ENCODE measurements at places on chromosomes 11 and 22.
A peak's percentile ranks its signal among the peaks of the same experiment; 100 is the strongest.

DNA sequence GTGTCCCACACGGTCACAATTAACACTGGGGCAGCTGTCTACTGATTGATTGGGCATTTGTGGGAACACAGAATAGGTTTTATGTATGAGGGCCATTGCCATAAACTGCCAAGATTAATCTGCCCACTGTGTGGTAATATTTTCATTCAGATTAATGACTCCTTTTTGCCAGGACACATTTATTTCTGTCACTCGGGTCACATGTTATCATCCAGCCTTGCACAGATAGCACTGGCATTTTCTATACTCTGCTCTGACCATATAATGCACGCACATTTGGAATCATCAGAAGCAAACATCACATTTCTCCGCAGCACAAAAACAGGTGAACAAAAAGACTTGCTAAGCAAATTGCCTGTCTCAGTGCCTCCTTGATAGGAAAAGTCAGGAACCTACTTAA, 138.3 kb downstream of the CADM1 start:
- no peak for DNase-seq

GRCh38 chr11:67997475-67997921, 6.4 kb downstream of the UNC93B1 start:
- DNase-seq, result no peak

- no peak for DNase-seq
Measured at GRCh38 chr11:128550261-128550821, 37.0 kb downstream of the ETS1 start.

- DNase-seq, result no peak
Measured at GRCh38 chr11:95495706-95496105, 264.7 kb upstream of the SESN3 start.

GRCh38 chr22:41656556-41656955, 32.1 kb downstream of the SNU13 start:
- DNase-seq, result no peak

DNA sequence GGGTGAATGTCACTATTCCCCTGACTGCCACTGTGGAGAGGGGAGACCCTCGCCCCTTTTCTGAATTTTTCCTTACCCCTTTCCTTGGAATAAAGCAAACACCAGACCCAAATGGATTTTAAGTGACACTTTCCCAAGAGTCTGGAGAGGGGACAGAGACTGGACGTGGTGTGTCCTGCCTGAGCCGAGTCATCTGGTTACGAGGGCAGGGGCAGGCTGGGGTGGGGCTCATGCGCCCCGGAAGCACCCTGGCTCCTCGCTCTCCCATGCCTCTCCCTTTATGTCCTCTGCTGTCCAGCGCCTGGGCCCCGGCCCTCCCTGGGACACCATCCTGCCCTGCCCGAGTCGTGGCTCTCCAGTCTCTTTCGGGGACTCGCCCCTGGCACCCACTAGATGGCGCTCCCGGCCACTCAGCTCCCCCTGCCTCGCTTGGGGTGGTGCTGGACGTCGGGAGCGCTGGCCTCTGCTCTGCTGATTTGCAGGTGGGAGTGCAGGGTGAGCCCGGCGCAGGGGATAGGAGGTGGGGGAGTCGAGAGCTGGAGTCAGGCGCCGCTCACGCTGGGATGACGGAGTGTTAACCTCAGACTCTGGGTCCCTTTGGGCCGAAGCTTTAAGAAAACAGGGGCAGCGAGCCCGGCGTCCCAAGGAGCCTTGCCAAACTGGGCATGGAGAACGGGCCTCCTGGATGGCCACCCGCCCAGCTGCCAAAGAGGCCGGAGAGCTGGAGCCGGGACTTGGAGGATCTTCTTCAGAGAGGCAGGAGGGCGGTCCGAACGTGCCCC, 89.8 kb downstream of the RPS6KA4 start:
- peak; percentile 16 for DNase-seq

DNA sequence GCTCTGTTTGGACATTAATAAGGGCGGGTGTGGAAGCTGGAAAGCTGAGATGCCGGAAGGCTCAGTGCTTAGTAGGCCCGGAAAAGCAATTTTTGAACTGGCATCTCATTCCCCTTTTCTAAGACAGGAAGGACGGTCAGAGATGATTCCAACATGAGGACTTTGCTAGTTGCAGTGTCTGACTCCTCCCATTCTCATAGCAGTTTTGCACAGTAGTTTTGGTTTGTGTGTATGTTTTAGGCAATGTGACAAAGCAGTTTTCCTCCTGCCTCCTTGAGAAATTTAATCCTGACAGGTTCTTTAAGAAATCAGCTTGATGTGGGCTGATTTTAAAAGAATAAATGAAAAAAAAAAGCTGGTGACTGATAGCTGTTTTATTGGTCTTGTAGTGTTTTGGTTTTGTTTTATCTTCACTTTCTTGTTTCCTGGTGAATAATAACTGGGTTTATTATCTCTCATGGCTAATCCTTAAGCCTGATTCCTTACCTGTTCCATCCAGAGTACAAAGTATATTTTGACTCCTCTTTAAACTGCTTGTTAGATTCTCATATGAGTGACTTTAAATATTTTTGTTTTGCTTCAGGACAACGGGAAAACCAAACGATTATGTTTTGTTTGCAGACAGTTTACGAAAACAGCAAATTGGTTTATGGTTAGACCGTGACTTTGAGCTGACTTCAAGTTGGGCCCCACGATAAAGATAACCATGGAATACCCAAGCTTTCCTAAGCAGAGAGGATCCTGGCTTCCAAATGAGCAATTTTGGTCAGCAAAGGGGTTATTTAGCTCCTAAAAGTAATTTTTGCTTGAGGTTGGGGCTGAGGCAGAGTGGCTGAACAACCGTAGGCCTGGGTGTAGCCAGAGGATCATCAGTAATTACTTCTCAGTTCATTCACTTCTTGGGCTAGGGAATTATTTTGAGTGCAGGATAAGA, 3.4 kb downstream of the PTPRJ start:
- no peak for DNase-seq

- DNase-seq, result no peak
Measured at GRCh38 chr22:35178446-35178845, 78.8 kb upstream of the HMGXB4 start.

DNA sequence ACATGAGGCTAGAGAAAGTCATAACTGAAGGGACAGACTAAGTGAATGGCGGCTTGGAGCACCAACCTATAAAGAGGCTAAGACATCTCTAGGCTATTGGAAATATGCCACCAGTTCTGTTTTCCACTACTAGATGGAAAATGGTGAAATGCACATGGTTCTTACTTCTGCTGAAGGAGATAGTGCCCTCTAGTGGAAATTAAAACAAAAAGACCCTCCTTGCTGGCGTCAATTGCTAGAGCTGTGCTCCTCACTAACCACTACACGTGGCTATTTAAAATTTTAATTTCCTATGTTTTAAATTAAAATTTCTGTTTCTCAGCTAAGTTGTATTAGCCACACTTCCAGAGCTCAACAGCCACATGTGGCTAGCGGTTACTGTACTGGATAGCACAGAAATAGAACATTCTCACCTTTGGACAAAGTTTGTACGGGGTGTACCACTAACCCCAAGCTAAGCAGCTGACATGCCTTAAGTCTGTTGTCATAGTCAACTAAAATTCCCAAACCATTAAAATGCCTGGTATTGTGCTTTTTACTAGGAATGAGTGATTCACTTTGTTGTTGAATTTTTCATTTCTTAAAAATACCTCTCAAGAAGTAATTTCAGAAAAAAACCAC, 34.1 kb upstream of the CALCA start:
- DNase-seq, result no peak

DNA sequence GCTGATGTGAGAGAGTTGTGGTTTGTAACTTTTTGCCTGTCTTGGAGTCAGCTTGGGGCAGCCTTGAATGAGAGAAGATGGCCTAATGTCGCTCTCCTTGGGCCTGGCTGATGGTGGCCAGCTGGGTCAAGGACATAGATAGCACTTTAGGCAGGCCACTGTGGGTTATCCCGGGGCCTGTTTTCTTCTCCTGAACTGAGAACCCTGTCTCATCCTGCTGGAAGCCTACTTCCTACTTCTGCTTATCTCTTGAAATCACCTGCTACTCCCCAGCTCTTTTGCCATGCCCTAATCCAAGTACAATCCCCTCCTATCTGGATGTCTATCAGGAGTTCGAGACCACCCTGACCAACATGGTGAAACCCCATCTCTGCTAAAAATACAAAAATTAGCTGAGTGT, 49.5 kb downstream of the OSBP2 start:
- DNase-seq, result no peak

DNA sequence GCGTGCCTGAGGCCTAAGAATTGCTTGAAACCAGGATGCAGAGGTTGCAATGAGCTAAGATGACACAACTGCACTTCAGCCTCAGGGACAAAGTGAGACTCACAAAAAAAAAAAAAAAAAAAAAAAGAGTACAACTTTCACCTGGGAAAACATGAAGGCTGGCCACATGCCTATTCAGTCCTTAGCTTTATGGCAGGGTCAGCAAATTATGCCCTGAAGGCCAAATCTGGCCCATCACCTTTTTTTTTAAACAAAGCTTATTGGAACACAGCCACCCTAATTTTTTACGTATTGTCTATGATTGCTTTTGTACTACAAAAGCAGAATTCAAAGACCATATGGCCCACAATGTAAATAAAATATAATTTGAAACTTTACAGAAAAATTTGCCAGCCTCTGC, 8.2 kb downstream of the FSHB start:
- no peak for DNase-seq

- DNase-seq, result no peak
Measured at GRCh38 chr11:46930089-46930488, 6.5 kb upstream of the CSTPP1 start.

DNA sequence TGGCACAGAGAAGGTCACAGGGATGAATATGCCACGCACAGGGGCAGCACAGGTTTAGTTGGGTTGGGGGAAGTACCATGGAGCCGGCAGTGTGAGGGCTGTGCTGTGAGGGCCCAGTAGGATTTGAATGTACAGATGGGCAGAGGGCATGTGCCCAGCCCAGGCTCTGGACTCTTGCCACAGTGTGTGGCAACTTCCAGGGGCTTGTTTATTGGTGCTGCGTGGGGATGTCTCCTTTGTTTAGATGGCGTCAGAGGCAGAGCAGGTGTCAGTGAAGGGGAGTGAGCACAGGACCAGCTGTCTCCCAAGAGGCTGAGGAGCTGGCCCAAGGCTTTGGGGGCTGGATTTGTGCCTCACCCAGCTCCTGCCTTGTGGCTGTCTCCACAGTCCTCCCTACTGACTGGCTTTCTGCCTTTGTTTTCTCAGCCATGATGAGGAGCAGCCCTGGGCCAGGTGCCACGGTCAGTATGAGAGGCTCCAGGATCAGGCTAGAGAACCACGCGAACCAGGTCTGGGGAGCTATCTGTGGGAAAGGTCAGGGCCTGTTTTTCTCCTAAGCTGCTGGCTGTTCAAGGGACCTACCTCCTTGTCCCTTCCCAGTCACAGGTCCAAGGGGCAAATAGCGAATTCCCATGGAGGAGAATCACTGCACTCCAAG, 21.9 kb downstream of the SUN2 start:
- no peak for DNase-seq

- no peak for DNase-seq
Measured at GRCh38 chr22:28984482-28985158, 77.0 kb downstream of the C22orf31 start.

DNA sequence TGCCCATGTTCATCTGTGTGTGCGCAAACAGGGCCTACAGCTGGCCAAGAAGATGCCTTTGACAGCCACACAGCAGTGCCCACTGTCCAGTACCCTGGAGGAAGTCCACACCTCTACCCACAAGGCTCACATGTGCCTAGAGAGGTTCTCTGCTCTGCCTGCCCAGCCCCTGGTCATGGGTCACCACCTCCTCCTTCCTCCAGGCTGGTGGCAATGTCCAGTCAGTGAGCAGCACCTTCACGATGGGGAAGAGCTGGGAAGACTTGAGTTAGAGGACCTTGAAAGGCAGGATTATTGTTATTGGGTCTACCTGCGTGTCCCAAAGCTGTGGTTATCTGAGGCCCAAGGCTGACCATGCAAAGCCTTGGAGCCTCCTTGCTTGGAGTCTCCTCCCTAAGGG, 28.4 kb upstream of the TTC12 start:
- no peak for DNase-seq

DNA sequence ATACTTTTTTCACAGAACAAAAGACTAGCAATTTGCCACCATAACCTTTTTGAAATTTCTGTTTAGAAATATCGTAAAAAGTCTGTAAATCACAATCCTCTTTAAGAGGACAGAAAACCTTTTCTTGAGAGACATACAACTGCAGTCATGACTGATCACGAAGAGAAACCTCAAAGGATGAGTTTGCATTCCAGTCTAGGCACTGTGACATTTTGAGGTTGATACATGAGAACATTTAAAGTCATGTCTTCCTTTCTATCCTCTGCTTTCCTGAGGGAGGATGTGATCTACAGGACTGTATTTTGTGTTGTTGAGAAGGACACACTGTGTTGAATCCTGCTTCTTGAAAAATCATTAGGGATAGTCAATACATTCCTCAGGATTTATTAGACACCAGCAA, 476.7 kb upstream of the CCDC179 start:
- DNase-seq, result no peak

- no peak for DNase-seq
Measured at GRCh38 chr11:2791521-2792380, 92.0 kb upstream of the KCNQ1OT1 start.

GRCh38 chr11:9868641-9869040, 204.8 kb downstream of the SWAP70 start:
- DNase-seq, result no peak

- DNase-seq, result no peak
Measured at GRCh38 chr11:79193663-79194310, 247.0 kb downstream of the TENM4 start.

- DNase-seq, result no peak
Measured at GRCh38 chr22:31102441-31103081, 4.8 kb downstream of the SELENOM start.

DNA sequence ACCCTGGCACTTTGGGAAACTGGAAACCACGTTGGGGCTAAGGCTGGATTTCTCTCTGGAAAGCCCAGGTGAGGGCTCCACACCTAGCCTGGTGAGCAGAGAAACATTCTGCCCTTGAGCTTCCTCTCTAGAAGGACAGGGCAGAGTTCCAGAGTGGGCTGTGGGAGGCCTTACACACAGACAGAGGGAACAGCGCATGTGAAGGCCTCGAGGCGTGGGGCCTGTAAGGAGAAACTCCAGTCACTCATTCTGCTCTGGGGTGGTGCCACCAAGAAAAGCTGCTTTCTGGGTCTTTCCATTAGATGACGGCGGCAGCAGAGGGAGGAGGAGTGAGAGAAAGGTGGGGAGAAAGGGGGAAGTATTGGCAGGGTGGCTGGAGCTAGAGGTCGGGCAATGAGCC, 183.1 kb downstream of the CHST1 start:
- no peak for DNase-seq

DNA sequence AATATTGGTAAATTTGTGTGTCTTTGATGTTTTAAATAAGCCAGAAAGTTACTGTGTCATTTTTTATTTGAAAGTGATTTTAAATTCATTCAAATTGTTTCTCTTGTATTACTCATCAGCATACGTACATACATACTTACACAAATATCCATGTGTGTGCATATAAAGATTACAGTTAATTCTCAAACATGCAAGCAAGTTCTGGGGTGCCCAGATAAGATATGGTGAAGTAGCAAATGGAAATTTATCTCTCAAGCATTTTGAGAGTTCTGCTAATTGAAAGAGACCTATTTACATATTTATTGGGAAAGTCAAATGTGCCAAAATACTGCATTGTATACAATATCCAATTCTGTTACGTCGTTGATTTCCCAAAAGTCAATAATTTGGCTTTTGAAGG, 1024.0 kb upstream of the CNTN5 start:
- DNase-seq, result no peak

- no peak for DNase-seq
Measured at GRCh38 chr22:21026783-21027692, 5.3 kb downstream of the SLC7A4 start.

GRCh38 chr11:12968826-12969225, 40.3 kb upstream of the RASSF10 start:
- no peak for DNase-seq
